ENCODE measurements at places on chromosomes 1 and 21.

GRCh38 chr1:31787261-31787660, 23.1 kb upstream of the ADGRB2 start:
- no peak for DNase-seq

DNA sequence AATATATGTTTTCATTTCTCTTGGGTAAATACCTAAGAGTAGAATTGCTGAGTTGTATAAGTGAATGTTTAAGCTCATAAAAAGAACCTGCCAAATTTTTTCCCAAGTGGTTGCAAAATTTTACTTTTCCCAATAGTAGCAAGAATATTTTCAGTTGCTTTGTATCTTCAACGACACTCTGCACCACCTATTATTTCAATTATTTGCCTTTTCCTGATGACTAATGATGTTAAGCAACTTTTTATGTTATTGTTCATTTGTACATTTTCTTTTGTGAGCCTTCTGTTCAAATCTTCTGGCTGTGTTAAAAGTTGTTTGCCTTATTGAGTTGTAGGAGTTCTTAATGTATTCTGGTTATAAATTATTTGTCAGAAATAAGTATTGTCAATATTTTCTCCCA, 299.1 kb upstream of the NRIP1 start:
- no peak for DNase-seq

DNA sequence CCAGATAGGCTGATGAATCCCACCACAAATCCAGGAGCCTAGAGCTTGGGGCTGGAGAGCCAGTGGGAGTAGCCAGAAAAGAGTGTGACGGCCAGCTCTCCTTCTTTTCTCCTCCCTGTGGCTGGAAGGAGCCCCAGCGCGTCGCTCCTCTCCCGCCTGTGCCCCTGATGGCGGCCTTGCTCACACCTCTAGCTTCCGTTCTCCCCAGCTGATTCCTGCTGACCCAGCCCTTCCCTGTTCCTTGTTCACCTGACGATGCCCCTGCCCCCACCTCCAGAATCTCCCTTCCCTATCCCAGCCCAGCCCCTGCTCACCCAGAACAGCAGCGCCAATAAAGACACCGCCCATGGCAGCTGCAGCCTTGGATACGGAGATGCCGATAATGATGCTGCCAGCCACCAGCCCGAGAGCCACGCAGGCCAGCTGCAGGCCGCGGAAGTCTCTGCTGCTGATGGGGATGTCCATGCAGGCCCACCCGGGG, 656 bp downstream of the KNCN start:
- DNase-seq = no peak

DNA sequence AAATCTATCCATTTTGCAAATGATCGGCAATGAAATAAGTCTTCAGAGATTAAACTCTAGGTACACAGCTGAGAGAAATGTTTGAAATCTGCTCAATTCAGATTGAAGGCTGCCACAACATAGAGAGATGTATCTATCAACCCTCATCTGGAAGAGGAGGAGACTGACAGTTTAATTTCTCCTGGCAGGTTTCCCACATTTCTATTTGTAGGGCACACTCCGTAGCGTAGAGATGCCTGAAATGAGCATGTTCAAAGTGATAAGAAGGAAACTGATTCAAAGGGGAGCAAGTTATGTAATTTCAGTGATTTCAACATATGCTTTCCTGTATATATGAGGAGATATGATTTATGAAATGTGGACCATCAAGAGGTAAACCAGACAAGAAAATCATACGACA, 44.1 kb downstream of the NIBAN1 start:
- DNase-seq = no peak

DNA sequence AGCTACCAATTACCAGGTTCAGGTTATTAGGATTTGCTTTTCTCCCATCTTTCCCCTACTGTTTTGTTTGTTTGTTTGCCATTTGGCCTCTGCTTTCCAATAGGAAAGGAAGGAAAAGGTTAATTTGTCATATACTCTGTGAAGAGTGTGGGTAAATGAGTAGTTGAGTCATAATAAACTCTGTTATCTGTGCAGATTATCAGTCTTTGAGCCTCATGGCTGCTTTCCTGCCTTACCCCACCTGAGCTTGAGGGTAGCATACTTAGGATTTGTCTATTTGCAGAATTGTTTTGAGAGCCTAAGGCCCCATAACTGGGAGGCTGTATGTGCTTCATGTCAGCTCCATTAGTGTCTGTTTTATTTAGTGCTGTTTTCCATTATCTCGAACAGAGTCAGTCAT, 32.9 kb upstream of the SNX27 start:
- no peak for DNase-seq

DNA sequence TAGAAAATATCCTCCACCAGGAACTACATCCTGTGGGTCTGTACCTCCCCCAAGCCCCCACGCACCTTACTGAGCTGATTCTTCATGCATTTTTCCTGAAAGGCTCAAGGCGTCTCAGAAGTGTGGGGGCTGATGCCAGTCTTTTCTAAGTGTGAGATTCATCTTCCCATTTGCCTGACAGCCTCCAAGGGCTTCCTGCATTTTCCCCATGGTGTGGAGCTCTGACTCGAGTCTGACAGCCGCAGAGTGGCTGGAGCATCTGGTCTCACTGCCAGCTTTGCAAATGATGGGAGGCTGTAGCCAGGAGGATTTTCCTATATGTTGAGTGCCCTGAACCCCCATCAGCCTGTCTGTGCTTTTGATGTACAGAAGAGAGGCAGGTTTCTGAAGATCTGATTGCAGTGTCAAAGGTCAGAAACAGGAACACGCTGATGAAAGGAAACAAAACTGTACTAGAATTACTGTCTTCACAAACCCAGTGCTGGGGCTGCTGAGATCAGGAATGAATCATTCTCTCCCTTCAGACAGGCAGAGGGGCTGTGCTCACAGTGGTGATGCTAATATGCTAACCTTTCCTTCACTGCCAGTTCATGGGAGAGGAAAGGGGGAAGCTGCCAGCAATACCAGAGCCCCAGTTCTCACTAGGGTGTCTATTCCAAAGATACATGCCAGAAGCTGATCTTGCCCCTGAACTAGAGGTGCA, 201.5 kb upstream of the C1orf174 start:
- DNase-seq = no peak

Data from stimulated activated CD4-positive, alpha-beta T cell treated with anti-CD3 and anti-CD28 coated beads, TNF-alpha, amount 100 ng/mL, for 4 hours (primary cell).